Ureter (tissue), 1 donor: ENCODE measurements at places on chromosomes 12 and 14.

DNA sequence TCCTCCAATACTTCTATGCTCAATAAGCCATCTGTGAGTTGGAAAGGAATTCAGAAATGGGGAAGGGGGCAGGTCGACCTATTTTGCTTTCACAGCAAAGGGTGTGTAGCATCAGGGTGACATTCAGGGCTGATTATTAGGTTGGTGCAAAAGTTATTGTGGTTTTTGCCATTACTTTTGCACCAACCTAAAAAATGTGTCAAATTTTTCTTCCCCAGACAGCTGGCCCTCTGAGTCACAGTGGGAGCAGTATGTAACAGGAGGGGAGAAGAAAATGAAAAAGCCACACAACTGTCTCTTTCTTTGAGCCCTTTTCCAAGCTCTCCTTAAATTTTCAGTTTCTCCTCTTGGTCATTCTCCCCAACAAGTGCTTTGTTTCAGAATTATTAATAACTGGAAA lies 47.1 kb upstream of the GZMB start:
- DNase-seq = no peak

GRCh38 chr12:54404061-54405004 lies 14.7 kb downstream of the ITGA5 start:
- no peak for DNase-seq

GRCh38 chr14:71773898-71774481 lies 158.2 kb upstream of the RGS6 start:
- no peak for DNase-seq

- DNase-seq = no peak
These were observed 20.5 kb upstream of the MGP start for GRCh38 chr12:14906114-14906513.

GRCh38 chr14:61569812-61570548 lies 125.3 kb upstream of the HIF1A start:
- no peak for DNase-seq

DNA sequence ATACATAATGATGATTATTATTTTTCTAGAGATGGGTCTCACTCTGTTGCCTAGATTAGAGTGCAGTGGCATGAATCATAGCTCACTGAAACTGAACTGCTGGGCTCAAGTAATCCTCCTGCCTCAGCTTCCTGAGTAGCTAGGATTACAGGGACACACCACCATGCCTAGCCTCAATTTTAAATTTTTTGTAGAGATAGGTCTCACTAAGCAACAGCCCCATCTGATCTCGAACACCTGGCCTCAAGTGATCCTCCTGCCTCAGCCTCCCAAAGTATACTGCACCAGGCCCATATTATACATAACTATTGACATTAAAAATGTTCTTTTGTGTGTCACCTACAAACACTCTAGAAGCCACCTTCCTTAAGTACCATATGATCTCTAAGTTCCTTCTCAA lies 3.4 kb downstream of the TXNRD1 start:
- no peak for DNase-seq

- no peak for DNase-seq
These were observed 92.4 kb downstream of the NUAK1 start for GRCh38 chr12:106046301-106046846.

GRCh38 chr12:131383291-131383690 lies 327.6 kb upstream of the SFSWAP start:
- DNase-seq = no peak

DNA sequence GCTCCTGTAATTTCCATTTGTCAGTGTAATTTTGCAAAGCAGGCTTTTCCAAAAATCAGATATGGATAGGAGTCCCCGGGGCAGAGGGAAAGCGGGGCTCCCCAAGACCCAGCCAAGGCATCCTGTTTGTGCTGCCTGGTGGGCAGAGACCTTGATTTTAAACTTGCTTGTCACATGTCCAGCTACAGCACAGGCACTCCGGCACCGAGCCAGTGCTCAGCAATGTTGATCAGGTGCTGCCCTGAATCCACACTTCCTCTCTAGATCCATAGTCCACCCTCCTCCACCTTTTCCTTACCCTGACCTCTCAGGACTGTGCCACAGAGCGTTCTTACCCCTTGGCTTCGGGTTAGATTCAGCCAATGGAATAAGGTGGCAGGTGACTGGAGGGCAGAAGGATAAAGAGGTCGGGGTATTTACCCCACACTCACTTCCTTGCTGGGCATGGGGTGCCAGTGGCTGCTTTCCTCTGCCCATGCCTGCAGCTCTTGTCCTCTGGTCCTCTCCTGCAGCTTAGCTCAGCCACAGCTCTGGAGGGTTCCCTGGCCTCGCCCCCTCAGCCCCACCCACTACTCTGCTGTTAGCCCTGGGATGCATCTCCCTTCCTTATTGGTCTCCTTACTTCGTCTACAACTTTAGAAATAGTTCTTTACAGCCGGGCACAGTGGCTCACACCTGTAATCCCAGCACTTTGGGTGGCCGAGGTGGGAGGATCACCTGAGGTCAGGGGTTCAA lies 80.1 kb downstream of the IRF2BPL start:
- DNase-seq = no peak

- no peak for DNase-seq
These were observed 58.3 kb downstream of the OTOGL start for GRCh38 chr12:80157645-80158044.

GRCh38 chr14:86333493-86333892 lies 803.5 kb downstream of the FLRT2 start:
- no peak for DNase-seq

DNA sequence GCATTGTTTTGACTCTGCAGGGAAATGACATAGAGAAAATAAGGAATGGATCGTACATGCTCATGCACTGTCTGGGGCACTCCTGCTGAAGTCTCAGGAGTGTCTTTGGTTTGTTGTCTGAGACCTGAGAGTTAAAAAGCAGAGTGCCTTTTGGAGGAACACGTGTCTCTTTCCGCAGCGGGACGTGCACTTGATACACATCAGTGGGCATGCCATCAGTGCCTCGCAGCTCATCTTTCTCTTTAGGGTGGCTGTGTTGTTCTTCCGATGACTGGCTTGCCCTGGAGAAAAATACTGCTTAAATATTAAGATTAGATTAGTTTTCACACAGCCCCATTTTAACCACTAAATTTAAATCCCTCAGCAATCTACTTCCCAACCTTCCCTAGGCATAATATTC lies 835.9 kb downstream of the DIO2 start:
- DNase-seq = no peak

- no peak for DNase-seq
These were observed 5.6 kb downstream of the MARCHF9 start for GRCh38 chr12:57760347-57760982.

- DNase-seq = no peak
These were observed 7.2 kb upstream of the GPR132 start for GRCh38 chr14:105072381-105072861.

DNA sequence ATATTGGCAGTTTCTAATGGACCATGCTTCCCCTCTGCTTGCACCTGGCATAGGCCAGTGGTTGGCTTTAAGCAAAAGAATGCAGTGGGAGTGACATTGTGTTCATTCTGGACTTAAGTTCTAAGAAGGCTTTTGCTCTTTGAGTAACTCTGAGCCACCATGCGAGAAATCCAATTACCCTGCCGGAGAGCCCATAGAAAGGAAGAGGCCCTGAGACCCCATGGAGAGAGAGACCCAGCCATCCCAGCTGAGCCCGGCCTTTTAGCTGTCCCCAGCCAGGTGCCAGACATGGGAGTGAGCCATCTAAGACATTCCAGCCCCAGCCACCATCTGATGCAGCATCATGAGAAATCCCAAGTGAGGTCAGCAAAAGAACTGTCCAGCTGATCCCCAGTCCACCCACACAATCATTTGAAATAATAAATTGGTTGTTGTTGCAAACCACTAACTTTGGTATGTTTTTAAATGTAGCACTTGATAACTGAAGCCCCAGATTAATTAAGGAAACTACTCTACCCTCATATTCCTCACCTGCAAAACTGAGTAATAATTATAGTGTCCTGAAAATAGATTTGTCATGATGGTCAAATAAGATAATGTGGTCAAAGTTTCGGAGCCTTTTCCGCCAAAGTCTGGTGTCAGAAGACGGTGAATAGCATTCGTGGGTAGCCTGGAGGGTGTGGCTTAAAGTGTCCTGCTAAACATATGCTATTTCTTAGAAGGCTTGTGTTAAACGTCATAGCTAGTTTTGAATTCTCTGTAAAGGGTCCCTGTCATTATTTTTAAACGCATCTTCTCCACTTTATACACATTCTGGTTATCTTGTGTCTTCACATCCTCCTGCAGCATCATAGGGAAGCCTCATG lies 166.6 kb upstream of the PELI2 start:
- DNase-seq = no peak

DNA sequence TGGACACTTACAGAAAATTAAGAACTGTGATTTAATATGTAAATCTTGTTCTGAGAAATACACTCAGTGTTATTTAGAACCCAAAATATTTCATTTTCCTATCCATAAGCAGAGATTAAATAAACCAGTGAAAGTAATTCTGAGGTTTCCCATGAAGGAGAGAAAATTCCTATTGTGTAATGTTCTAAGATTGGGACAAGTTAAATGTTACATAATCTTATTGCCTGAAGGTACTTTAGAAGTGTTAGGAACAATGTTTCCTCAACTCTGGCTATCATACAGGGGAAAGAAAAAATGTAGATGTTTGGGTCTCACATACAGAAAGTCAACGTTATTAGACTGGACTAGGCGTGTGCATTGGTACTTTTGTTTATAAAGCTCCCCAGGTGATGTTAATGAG lies 281.9 kb upstream of the SYT10 start:
- no peak for DNase-seq

DNA sequence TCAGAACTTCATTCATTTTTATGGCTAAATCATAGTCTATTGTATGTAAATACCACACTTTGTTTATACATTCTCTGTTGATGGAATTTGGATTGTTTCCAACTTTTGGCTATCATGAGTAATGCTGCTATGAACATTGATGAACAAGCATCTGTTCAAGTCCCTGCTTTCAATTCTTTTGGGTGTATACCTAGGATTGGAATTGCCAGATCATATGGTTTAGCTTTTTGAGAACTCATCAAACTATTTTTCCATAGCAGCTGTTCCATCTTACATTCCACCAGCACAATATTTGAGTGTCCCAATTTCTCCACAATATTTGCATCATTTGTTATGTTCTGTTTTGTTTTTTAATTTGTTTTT lies 52.3 kb upstream of the CCND2 start:
- no peak for DNase-seq

DNA sequence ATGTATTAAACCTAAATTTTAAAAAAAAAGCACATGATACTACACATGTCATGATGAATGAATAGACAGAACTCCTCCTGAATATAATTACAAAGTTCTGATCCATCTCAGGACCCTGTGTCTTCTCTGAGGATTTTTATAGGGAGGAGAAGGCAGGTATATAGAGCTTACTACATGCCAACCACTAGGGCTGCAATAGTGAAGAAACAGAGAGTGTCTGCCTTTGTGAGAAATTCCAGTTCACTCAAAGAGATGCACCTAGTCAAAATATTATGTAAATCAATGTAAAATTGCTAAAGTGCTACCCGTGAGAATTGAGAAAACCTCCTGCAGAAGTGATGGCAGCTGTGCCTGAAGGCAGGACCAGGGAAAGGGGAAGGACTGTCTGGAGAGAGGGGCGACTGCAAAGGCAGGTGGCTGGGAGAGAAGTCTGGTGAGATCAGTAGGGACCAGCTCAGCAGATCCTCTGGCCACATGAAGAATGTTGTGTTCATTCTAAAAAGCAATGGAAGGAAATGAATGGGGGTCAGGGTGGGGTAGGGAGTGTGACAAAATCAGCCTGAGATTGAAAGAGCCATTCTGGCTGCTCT lies 15.1 kb downstream of the ABHD4 start:
- DNase-seq = no peak

GRCh38 chr14:78701246-78701645 lies 531.1 kb downstream of the NRXN3 start:
- no peak for DNase-seq

DNA sequence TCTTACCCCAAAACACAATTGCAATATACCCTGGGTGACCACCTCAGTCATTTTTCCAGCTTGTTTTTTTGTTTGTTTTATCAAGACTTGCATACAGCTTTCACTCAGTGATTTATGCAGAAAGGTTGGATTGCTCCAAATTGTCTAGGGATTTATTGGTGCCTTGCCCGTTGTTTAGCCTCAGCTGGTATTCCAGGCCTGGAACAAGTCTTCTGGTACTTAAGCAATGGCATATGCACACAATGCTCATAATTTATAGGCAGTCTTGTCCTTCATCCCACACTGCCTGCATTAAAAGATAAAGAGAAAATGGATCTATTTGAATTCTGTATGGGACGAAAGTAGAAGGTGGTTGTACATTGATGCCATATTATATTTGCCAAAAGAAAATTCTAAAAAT lies 392.5 kb downstream of the ADAMTS20 start:
- DNase-seq = no peak

- no peak for DNase-seq
These were observed 150.0 kb upstream of the PLEKHA5 start for GRCh38 chr12:18979401-18980126.

DNA sequence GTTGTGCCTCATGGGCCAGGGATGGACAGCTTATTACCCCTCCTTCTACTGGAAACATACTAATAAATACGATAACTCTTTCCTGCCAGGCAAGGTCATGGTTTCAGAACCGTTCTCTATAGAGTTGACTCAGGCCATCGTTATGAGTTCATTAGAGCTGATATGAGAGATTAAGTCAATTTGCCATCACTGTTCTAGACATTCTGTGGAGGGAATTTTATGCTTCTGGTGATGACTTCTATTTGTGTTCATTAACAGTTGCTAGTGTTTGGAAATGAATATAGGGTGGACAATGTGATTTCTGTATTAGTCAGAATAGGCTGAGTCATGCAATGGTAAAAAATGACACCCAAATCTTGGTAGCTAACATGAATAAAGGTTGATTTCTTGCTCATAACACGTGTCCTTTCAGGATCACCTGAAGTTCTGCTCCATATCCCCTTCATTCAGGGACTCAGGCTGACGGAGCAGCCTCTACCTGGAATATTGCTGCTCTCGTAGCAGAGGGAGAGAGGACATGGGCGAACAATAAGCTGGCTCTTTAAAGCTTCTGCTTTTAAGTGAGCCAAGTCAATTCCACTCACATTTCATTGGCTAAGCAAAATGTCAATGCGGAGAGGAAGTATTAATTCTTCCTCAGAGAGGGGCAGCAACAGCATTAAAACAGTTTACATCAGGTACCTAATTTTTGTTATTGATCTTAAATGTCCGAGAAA lies 18.5 kb upstream of the TBPL2 start:
- DNase-seq = no peak

DNA sequence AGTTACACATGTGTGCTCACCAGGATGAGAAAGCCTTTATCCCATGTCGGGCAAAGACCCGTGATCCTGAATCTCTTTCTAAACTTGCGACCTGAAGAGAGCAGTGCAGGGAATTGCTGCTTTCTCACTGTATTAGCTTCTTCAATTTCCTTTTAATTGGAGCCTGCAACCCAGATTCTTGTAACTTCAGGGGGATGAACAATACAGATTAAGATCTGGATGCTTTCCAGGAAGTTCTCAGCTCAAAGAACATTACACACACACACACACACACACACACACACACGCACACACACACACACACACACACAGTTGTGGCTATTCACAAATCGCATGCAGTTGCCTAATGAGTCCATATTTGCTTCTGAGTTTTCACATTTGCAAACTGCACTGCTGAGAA lies 268.3 kb downstream of the NPAS3 start:
- DNase-seq = no peak

- DNase-seq = no peak
These were observed 530.1 kb downstream of the NRXN3 start for GRCh38 chr14:78700236-78700635.

GRCh38 chr12:39616666-39617065 lies 2.9 kb downstream of the ABCD2 start:
- DNase-seq = no peak
